Left kidney (tissue), 8 donors: ENCODE measurements at places on chromosomes 3 and 15. TPM values are rescaled to one million over a fixed set of nuclear protein-coding genes. Genes with fewer than 3 reads are reported as not detected.

DNA sequence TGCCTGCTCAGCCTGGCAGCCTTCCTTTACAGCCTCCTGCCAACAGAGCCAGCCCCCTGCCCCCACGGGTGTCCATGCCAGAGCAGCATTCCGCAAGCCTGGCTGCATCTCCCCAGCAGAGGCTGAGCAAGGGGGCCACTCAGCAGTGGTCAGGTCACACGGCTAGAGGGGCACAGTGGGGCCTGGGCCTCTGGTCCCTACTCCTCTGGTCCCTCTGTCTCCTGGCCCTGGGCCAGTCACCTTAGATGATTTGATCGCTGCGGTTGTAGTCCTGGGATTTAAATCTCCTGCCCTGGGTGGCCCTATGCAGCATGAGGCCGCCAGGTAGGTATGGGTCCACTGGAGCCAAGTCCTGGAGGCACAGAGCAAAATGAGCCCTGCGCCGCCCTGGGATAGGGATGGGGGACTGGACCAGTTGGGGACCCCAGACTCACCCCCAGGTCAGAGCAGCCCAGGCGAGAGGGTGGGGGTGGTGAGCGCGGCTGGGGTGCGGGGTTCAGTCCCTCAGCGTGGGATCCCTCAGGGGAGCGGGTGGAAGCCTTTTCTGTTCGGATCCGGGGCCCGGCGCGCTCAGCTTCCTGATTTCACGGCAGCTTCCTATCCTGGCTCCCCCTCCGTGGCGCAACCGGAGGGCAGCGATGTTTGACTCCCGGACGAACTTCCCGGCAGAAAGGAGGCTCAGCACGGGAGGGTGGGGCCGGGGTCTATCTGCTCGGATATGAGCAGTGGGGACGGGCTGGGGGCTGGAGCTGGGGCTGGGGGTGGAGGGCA lies at the start of gene ZBTB47:
TSS of gene ZBTB47 (plus strand) at position 138 of the 771 bp plus-strand sequence. CDS start 4,659 bp downstream, outside the sequence.
- no peak for DNase-seq

- no peak for DNase-seq
These were observed 74.0 kb downstream of the COL8A1 start for GRCh38 chr3:99712291-99712954.

- peak; percentile 77 for DNase-seq
These were observed 204.0 kb upstream of the NANOGP8 start for GRCh38 chr15:35289024-35289617.

The SLC24A5 gene
- polyA plus RNA-seq, result 2.0 TPM

DNA sequence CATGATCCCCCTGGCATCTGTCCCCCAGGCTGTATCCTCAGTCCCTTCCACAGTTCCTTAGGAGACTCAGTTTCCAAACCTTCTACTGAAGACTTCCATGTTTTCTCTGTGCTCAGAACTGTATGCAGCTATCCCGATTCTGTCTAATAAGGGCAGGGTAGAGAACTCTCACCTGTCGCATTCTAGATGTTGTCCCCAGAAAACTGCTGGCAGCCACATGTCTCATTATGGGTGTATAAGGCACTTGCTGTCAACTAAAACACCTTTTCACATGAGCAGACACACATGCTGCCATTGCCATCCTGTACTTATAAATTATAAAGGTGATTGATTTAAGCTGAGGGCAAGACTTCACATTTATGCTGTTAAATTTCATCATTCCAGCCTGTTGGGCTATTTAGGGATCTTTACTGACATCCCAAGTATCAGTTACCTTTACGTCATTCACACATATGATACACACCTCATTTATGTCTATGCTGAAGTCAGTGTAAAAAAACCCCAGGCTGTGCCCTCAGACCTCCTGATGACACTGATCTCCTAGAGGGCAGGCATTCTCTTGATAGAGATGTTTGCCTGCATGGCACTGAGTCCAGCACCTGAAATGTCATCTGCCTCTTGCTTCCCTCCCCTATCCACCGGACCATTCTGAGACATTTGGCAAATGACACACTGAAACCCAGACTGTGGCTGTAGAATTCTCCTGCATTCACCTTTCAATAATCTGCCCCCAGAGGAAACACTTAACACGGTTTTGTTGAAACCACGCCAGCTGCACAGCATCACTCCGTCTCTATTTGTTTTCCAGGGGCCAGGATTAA lies 35.8 kb downstream of the BTD start:
- DNase-seq, result no peak

- DNase-seq, result no peak
These were observed 952.6 kb downstream of the AGBL1 start for GRCh38 chr15:87032295-87032694.

GRCh38 chr15:28026221-28026620 lies 72.9 kb downstream of the OCA2 start:
- no peak for DNase-seq

The RAD51 gene
- 16.9 TPM for polyA plus RNA-seq

The B3GALNT1 gene
- polyA plus RNA-seq, result 41.8 TPM

GRCh38 chr3:58864480-58864879 lies 185.3 kb downstream of the CFAP20DC start:
- no peak for DNase-seq

GRCh38 chr3:23748398-23749110 lies 57.2 kb upstream of the UBE2E1 start:
- DNase-seq, result no peak

- DNase-seq, result no peak
These were observed 650.2 kb downstream of the ZNF385D start for GRCh38 chr3:21100656-21101359.

GRCh38 chr3:46934072-46934471 lies 42.5 kb downstream of the CCDC12 start:
- no peak for DNase-seq

GRCh38 chr15:39698444-39699390 lies 83.9 kb downstream of the FSIP1 start:
- DNase-seq, result no peak

The CHRNB4 gene
- 3.3 TPM for polyA plus RNA-seq

- DNase-seq, result no peak
These were observed 181.4 kb downstream of the TLE3 start for GRCh38 chr15:69916169-69916785.

The ECE2 gene
- polyA plus RNA-seq, result not detected

DNA sequence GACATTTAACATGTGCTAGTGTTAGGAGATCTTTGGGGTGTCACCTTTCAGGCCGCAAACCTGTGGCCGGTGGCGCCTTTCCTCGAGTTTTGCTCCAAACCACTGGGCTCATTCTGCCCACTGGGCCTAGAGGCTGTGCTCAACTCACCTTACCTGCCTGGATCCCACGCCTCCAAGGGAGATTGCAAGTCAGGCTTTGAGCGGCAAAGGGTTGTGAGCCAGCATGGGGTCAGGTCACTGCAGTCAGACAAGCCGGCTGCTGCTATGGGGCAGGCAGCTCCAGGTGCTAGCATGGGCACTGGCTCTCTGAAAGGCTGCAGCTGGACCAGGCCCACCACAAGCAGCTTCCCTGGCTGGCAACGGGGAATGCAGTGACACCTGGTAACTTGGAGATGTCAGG lies 265.5 kb downstream of the ZBBX start:
- no peak for DNase-seq

GRCh38 chr3:195907684-195907933 lies 742 bp downstream of the TNK2 start:
- no peak for DNase-seq

DNA sequence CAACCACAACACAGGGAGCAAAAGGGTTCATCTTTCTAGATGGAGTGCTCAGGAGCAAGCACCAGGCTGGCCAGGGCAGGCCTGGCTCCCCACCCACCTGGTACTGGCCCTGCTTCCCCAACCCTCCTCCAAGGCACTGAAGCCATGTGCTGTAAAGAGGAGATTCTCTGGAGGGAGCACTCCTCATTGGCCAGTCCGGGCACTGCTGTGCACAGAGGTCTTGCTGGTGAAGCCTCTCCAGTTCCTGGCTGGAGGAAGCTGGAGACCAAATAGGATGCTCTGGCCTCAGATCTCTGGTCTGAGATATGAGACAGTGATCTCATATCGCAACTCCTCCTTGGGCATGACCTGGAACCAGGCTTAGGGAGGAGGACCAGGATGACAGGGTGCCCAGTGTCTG lies 7.7 kb upstream of the SEMA3F start:
- no peak for DNase-seq

DNA sequence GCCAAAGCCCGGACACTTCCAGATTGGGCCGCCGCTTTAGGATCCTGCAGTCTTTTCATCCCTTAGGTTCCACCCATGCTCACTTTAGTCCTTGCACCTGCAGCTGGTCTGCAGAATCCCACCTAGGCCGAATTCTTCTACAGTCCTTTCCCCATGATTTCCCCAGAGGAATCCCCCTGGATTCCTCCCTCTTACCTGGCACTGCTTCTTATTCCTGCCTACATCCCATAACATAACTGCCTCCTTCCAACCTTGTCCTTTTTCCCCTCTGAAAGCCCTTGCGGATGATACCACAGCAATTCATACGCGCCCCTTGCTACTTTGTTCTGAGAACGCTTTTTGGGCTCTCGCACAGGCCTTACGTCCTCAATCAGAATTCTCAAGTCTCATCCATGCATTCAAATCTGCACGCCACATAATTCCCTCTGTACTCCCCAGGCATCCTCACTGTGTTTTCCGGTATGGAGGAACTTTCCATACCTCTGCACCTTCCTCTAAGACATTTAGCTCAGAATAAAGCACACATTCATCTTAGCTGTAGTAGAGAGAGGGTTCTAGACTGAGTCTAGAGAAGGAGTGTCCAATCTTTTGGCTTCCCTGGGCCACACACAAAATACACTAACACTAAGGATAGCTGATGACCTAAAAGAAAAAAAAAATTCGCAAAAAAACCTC lies 619 bp downstream of the EIF2AK4 start:
- no peak for DNase-seq

DNA sequence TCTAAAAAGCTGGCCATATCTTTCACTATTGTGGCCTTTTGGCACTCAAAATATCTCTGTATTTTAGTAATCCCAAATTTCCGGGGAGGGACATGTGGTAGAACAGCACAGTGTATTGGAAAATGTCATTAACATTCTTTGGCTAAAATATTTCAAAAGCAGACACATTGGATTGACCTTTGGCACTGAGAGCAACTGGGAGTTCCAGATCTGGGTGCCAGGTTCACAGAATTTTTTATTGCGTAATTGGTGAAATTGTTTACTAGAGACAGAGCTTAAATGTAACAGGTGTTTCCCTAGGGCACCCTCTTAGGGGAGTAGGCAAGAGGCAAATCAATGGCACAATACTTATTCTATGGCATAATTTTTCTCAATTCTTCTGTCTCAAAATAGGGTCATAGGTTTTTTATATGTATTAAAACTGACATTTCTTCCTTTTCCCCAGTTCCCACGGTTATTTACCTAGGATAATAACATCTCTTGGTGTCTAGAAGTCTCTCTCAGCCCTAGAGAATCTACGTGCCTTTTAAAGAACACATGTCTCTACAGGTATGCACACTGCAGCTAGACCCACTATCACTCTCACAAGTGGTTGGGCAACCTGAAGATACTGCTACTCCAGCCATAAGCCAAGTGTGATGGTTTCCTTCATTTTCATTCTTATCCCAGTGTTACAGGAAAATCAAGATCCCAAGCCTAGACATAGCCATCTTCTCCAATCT lies 10.6 kb downstream of the RBMS3 start:
- DNase-seq, result no peak

The VIPR1 gene
- 1.9 TPM for polyA plus RNA-seq

The SH2D7 gene
- 0.98 TPM for polyA plus RNA-seq

The BCL2A1 gene
- polyA plus RNA-seq, result not detected

DNA sequence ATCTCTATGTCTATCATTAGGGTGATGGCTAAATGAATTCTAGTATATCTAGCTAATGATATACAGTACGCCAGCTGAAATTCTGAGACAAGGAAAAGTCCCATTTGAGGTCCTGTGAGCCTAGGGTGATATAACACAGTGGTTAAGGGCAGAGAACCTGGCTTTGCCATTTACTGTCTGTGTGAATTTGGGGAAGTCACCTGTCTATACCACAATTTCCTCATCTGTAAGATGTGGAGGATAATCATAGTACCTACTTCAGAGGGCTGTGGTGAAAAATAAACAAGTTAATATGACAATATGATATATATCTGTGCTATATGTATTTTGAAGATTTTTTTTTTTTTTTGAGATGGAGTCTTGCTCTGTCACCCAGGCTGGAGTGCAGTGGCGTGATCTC lies 9.8 kb upstream of the ANKDD1A start:
- no peak for DNase-seq

The ROPN1 gene
- 0.25 TPM for polyA plus RNA-seq

DNA sequence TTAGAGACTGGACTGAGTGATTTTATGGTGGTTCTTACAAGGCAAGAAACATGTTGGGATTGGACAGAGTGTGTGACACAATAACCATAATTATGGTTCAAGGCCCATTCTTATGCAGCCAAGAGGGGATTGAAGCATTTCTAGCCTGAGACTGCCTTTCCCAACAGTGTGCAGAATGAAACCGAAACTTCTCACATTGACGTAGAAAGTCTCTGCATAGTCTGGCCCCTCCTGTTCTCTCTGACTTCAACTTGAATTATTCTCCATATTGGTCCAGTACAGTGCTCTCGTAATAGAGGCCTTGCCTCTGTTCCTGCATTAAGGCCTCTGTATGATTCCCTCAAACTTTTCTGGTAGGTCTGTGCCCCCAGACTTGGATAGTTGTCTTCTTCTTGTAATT lies 138.3 kb downstream of the DIPK2A start:
- DNase-seq, result no peak

DNA sequence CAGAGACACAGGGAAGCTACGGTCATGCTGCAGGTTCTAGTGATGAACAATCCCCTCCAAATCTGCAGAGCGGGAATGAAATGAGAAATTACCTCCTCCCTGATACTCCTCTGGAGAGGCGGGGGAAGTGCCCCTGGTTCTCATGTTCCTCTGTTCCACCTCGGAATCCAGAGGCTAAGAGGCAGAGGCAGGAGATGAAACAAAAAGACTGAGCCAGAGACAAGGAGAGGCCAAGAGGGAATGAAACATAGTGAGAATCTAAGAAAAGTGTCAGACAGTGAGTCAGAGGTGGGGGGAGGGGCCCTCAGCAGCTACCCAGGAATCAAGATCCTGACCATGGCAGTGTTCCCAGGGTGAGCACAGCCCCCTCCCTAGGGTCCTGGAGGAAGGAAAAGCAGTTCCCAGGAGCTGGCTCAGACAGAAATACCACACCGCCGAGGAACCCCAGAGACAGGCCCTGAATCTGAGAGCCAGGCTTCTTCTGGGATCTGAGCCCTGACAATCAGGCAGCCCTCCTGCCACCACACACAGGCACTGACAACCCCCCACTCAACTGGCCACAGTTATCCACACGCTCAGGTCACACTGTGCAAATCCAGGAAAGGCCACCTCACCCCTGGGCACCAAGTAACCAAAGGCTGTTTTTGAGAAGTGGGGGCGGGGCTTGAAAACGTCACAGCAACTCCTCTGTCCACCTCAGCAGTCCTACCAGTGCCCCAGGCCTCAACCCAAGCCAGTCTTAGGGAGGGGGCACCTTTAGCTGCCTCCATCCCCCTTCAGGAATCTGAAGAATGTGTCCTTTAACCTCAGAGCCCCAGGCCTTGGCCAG lies 2.4 kb downstream of the CSRNP1 start:
- DNase-seq, result no peak

- DNase-seq, result no peak
These were observed 413.0 kb downstream of the RBMS3 start for GRCh38 chr3:29693863-29694262.

GRCh38 chr3:106428565-106428994 lies 559.8 kb upstream of the CBLB start:
- no peak for DNase-seq

The TRIM71 gene
- 10.4 TPM for polyA plus RNA-seq
